Progenitor cell of endocrine pancreas (in vitro differentiated cells): ENCODE measurements at places on chromosomes 5 and 9. TPM values are rescaled to one million over a fixed set of nuclear protein-coding genes. Genes with fewer than 3 reads are reported as not detected.

GRCh38 chr5:73278693-73279092 is 105.7 kb downstream of the TMEM174 start:
- DNase-seq: no peak

The TMC1 gene
- not detected in 2 replicates for total RNA-seq

The MAPK9 gene
- 47.6 and 51.2 TPM in 2 replicates for total RNA-seq

DNA sequence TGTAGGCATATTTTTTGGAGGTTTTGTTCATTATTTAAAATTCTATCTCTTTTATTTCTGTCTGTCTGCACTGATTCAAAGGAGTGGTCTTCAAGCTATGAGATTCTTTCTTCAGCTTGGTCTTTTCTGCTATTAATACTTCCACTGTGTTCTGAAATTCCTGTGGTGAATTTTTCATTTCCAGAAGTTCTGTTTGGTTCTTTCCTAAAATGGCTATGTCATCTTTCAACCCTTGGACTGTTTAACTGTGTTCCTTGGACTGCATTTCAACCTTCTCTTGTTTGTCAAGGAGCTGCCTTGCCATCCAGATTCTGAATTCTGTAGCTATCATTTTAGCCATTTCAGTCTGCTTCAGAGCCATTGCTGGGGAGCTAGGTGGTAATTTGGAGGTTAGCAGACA is 76.3 kb downstream of the CERT1 start:
- no peak for DNase-seq
